CD4-positive, alpha-beta T cell treated with Interleukin-1 beta for 1 hour (primary cell): ENCODE measurements at places on chromosomes 6 and 20.

DNA sequence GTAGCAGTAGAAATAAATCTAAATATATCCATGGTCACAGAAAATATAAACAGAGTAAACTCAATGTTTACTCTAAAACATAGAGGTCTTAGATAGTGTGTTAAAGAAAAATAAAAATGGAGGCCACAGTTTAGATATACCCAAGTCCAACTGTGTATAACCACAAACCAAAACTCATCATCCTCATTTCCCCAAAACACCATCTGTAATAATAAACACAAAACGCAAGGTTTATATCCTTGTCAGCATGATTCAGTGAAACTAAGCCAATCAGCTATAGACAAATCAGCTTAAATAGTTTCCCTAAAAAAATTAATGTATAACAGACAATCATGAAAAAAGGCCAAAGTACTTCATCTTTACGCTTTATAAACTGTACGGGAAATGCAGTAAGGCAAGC lies 2.7 kb upstream of the HACE1 start:
- no peak for DNase-seq

GRCh38 chr20:15866916-15867730 lies 706.1 kb downstream of the KIF16B start:
- DNase-seq, result no peak

- no peak for DNase-seq
Observed at GRCh38 chr6:154732538-154733182, 556 bp upstream of the SCAF8 start.

- DNase-seq, result no peak
Observed at GRCh38 chr20:1389703-1390580, 2.9 kb downstream of the FKBP1A start.
